ENCODE measurements at places on chromosomes 11 and 22.
A peak's percentile ranks its signal among the peaks of the same experiment; 100 is the strongest.

DNA sequence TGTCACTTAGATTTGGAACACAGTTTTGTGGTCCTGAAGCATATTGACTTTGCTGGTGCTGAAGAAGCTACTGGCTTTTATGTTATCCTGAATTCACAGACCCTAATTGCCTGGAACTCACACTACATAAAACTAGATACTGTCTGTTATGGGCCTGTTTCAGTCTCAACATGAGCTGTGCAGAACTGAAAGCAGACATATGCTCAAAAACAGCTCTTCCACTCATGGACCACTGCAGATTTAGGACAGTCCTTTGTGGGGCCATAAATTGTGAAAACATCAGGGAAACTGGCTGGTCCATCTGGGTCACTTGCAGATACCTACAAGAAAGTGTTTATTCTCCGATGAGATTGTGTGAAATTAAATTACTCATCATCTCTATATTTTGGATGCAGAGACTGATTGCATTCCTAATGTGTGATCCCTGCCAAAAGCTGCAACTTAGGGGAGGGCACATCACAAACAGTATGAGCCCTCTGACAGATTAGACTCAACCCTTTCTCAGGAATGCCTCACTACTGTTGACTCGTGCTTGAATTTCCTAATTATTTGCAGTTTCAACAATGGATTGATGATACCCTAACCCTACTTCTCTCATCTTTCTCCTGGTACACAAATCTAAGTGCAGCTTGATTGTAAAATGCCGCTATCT, 10.2 kb upstream of the CLNS1A start:
- no peak for DNase-seq

GRCh38 chr11:70142221-70142875, 60.7 kb upstream of the FADD start:
- DNase-seq: no peak

- DNase-seq: no peak
Measured at GRCh38 chr11:45816614-45817013, 11.7 kb downstream of the SLC35C1 start.

GRCh38 chr11:110454609-110455008, 24.9 kb downstream of the FDX1 start:
- no peak for DNase-seq

DNA sequence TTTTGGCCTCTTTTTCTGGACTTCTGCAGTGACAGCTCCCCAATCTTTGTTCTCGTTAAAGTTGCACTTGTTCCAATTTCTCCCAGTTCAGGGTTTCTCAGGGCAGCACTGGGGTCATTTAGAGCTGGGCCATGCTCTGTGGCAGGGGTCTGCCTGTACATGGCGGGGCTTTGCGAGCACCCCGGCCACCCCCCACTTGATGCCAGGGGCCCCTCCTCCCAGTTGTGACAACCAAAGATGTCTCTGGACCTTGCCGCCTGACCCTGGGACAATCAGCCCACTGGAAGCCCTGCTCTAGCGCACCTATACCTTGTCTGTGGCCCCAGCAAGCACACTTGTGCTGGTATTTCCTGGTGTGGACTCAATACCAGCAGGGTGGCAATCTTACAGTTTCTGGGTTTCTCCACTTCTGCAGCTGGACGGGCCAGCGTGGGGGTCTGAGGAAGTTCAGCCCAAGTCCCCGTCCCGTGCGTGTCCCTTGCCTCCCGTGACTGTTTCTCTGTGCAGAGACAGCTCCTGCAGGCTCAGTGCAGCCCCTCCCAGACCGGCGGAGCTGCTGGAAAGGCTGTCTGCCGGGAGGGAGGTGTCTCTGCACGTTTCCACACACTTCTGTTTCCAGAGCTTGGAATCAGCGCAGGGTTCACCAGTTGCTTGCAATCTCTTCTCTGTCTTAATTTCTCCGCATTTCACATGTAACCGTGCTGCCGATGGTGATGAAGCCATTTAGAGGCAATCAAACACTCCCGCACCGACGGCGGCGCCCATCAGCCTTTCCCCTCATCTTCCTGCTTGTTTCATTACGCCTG, 1328.9 kb downstream of the BRD1 start:
- no peak for DNase-seq

- DNase-seq: no peak
Measured at GRCh38 chr22:27730641-27731433, 70.7 kb downstream of the MN1 start.

DNA sequence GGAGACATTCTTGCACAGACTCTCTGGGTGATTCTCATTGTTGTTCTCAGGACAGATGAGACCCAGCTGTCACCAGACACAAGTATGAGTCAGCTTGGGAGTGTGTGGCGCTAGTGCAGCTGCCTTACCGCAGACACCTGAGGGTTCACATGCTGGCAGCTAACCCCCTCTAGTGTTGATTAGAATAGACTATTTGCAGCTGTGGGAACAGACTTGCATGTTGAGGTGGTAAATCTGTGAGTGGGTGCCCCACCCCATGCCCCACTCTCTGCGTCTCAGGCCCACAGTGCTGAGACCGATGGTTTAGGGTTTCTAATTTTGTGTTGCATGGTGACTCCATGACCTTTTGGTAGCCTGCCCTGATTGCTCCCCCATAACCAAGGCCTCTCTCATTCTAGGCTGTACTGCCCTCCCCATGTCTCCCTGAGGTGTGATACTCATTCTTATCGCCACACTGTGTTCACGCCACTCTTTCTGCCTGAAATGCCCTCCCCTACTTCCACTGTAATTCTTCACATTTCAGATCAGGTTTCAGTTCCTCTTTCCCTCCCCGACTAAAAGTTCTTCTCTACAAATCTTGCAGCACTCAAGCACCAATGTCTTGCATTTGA, 73.7 kb upstream of the KIRREL3 start:
- DNase-seq: no peak

DNA sequence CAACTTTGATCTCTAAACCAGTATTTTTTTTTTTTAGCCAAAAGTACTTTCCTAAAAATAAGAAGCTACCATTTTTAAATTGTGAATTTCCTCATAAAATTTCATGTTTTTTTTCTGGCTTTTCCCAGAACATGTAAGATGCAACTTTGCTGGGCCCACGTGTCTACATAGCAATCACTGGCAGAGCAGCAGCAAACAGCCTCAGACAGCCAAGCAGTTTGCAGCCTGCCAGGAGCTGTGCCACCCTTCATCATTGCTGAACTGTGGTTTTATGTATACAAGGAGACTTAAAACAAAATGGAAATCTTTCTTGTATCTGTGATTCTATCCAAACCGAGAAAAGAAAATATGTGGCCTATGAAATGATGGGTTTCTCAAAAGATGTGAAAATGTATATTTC, 110.2 kb downstream of the GRIA4 start:
- DNase-seq: no peak

- no peak for DNase-seq
Measured at GRCh38 chr11:106879832-106880546, 138.3 kb downstream of the GUCY1A2 start.

DNA sequence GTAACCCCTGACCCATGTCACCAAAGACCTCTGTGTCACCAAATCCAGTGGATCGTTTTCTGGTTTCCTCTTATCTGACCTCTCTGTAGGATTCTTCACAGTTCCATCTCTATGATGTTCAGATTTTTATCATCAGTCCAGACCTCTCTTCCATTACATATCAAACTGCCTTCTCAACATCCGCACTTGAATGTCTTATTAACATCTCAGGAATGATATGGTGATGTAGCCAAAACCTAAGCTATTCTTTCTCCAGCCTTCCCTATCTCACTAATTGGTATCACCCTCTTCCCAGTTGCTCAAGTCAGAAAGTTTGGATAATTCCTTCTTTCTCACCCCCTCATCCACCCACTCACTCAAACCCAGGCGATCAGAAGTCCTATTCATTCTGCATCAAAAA, 13.4 kb downstream of the APLNR start:
- DNase-seq: no peak

- DNase-seq: no peak
Measured at GRCh38 chr11:61079416-61080150, 22.7 kb upstream of the CD5 start.

GRCh38 chr11:1919391-1920127, at the start of gene TNNT3:
Gene TNNT3, plus strand, starts transcription at chr11:1919703. Its CDS starts 3,172 bp downstream, at chr11:1922875.
- DNase-seq: no peak

DNA sequence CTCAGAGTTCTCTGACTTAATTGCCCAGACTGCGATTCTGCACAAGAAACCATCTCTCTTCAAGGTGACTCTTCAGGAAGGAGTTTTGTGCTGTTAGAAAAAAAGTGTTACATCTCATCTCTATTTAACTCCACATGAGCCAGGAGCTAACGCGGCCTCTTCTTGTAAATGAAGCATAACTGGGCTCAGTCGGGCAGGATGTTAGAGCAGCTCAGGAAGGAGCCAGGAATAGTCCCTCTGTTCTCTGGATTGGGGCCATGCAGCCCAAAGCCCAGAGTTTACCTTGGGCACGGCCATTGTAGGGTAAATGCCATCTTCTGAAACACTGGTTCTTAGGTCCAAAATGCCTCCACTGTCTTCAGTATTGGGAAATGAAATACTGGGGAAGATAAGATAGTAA, 760.6 kb downstream of the OPCML start:
- no peak for DNase-seq

DNA sequence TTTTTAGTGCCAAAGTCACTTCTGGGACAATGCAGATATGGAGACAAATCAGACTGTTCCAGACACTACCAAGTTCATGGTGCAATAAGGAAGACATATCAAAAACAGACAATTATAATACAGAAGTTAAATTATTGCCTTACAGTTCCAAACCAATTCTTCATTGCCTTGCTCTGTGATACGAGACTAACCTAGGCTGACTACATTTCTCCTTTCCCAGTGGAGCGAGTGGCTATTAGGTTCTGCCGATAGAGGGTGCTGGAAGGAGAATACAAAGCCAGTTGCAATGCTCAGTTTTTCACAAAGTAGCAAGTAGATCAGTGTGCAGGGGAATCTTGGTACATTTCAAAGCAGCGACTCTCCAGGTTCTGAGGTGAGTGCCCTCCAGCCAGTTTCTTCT, 67.8 kb downstream of the FAM168A start:
- DNase-seq: no peak

DNA sequence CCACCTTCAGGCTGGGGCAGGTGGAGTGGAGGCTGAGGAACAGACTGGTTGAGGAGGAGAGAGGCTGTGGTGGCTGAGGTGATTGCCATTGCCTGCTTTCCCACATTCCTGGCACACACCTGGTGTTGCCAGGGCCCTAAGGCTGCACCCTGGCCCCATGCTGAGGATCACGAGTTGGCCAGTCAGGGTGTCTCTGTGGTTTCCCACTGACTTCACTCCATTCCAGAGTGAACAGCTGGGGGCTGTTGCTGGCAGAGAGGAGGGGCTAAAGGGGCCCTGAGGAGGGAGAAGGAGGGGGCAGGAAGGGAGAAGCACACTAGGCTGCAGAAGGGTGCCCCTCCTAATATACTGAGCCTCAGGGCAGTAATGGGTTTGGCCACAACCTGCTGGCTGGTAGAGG, 1.8 kb downstream of the TMEM86A start:
- no peak for DNase-seq

DNA sequence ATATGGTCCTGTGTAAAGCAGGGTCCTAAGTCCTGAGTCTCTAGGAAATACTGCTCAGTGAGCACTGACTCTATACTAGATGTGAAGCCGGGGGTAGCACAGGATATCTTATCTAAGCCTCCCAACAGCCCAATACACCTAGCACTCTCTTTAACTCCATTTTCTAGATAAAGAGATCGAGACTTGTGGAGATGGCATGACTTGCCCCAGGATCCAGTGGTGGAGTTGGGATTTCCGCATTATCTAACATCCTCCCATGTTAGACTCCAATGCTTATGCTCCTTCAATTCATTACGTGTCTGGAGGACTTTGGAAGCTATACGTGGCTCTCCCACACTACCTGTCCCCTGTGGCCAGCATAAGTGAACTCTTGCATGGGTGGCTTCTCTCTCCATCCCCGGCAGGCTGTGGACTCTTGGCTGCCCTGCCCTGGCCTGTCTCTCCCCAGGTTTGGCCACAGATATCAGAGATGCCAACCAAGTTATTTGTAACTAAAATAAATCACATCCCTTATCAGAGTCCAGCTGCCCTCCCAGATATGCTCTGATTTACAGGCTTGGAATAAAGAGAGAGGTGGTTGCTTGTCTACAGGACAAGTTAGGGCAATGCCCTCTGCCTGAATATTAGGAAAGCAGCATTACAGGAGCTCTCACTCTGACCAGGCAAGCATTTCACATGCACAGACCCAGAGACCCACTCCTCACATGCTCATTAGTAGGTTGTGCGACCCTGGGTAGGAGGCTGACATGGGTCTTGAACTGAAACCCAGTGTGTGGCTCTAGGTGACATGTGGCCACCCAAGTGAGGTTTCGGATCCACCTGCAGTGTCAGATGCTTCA, 4.5 kb downstream of the CD44 start:
- no peak for DNase-seq

DNA sequence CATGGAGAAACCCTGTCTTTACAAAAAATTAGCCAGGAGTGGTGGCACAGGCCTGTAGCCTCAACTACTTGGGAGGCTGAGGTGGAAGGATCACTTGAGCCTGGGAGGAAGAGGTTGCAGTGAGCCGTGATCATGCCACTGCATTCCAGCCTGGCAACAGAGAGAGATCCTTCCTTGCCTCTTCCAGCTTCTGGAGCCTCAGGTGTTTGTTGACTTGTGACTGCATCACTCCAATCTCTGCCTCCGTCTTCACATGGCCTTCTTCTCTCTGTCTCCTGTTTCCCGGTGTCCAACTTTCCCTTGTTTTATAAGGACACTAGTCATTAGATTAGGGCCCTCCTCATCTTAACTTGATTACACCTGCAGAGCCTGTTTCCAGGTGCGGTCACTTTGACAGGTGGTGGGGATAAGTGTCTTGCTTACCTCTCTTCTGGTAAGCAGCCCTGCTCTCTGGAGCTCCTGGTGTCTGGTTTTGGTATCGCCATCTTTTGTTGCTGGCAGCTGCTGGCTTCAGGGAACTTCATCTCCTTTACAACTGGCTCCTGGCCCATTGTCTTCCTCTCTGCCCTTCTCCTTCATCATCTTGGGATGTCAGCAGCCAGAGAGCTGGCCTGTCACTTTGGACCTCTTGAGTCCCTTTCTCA, 8.2 kb upstream of the USP2 start:
- DNase-seq: peak; percentile 42

- no peak for DNase-seq
Measured at GRCh38 chr11:114153224-114153623, 93.7 kb downstream of the ZBTB16 start.

DNA sequence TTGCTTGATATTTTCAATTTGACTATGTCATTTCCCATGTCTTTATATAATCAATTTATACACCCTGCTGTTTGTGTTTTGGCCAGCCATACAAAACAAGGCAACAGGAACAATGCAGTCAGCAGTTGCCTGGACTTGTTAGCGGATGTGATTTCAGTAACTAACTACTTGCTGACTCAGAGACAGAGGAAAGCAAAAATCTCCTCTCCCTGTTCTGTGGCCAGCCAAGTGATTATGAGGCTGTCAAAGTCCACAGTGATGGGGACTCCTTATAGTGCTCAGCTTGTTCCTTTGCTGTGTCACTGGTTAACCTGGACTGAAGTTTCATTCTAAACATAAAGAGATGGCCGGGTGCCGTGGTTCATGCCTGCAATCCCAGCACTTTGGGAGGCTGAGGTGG, 32.6 kb upstream of the APLP2 start:
- DNase-seq: no peak

- DNase-seq: no peak
Measured at GRCh38 chr11:123429336-123429735, 733 bp upstream of the GRAMD1B start.

- DNase-seq: no peak
Measured at GRCh38 chr11:94504689-94505293, 7.5 kb upstream of the C11orf97 start.

- no peak for DNase-seq
Measured at GRCh38 chr11:20177136-20177535, 16.9 kb upstream of the DBX1 start.

- no peak for DNase-seq
Measured at GRCh38 chr11:99988471-99988837, 698.6 kb upstream of the ARHGAP42 start.

- DNase-seq: no peak
Measured at GRCh38 chr11:8808226-8808585, 102.8 kb upstream of the AKIP1 start.
